SK-MEL-5 (cell line): ENCODE measurements at places on chromosomes 6 and 20.
A peak's percentile ranks its signal among the peaks of the same experiment; 100 is the strongest.

DNA sequence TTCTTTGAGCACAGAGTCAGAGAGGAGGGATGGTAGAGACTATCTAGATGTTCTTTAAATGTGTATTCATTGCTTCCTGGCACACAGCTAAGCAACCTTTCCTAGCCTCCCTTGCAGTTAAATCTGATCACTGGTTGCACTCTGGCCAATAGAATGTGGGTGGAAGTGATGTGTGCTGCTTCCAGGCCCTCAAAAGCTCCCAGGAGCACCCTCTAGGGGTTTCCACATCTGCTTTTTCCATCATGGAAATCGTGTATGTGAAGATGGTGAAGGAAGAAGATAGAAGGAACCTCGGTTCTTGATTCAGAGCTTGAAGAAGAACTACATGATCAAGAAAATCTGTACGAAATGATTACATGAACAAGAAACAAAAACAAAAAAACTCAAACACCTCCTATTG lies 149.8 kb upstream of the JAG1 start:
- DNase-seq = no peak

- no peak for DNase-seq
Measured at GRCh38 chr6:17870300-17871188, 116.9 kb downstream of the KIF13A start.

DNA sequence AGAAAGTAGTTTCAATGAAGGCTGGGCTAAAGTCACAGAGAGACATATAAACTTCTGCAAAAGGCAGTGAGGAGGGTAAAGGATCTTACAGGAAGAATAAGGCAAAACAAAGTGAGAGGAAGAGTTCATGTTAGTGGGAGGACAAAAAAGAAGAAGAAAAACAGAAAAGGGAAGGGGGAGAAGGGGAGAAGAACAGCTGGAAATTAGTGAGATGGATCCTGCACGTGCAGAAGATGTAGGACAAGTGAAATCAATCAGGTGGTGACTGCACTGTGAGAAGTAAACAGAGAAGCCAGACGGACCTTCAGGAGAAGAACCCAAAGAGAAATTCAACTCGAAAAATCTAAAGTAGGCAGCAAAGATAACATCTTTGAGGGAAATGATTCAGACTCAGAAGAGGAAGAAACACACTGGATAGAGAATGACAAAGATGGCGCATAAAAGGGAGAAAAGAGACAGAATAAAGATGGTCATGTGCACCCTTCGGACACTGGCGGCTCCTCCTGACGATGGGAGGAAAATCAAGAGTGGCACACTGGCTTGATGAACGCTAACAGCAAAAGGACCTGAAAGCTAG lies 105.9 kb downstream of the MYB start:
- DNase-seq = no peak

DNA sequence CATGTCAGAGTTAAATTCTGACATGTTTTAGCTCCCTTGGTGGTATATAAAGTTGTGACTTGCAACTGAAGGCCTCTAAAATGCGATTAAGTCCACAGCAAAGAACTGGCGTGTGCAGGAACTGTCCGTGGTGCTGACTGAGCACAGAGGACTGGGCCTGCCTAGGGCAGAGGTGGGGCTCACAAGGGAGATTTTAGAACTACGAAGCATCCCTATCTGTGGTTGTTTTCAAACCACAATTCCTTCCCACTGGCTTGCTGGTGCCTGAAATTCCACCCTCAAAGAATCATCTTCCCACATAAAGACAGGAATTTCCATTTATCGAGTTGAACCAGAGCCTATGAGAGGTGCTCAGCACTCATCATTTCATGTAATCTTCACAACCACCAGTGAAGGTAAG lies 30.1 kb downstream of the RIMS4 start:
- peak; percentile 49 for DNase-seq

DNA sequence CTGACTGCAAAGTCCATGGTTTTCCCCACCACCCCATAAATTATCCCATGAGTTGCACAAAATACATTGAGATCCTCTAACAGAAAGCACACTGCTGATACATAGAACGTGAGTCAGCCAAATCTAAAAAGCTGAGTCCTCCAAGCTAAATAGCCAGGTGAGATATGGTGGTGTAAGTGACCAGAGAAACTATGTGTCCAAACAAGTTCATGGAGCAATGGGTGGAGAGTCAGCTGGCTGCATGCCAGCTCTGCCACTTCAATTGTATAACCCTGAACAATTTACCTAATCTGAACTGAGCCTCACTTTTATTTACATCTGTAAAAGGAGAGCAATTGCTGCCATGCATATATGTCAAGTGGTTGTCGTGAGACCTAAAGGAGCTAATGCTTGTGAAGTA lies 9.7 kb downstream of the SNAP25 start:
- no peak for DNase-seq

DNA sequence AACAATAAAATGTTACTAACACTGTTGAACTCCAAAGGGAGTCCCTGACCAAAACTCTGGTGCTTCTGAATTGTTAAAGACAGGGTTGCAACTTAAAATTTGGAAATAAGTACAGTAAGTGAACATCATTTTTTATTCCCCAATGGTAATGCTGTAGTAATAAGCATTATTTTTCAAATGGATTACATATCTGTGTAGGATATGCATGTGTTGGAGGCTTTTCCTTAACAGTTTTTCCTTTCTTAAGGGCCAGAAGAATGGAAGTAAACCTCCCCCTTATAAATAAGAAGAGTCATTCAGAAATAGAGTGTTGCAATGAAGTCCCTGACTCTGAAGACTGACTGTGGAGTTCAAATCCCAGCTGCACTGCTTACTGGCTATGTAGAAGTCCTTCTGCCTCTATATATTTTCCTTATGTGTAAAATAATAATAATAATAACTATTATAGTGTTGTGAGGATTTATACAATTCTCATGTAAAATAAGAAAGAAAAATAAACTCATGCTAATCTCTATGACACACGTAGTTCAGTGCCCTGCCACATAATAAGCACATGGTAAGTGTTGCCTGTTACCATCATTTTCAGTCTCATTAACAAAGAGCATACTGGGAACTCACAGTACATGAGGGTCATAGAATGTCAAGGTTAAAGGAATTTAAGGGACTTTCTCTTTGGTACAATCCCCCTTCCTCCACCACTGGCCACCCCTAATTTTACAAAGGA lies 129.8 kb upstream of the SMLR1 start:
- DNase-seq = peak; percentile 2

- DNase-seq = no peak
Measured at GRCh38 chr6:15969236-15969778, 159.6 kb upstream of the MYLIP start.

DNA sequence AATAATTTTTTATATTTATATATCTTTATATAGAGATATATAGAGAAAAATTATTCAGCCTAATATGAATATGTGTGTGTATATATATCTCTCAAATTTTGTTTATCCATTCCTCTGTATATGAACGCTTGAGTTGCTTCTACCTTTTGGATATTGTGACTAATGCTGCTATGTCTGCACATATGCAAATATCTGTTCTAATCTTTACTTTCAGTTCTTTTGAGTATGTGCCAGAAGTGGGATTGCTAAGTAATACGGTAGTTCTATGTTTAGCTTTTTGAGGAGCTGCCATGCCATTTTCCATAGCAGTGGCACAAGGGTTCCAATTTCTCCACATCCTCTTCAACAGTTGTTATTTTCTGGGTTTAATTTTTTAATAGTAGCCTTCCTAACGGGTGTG lies 72.8 kb upstream of the CEP85L start:
- DNase-seq = no peak

DNA sequence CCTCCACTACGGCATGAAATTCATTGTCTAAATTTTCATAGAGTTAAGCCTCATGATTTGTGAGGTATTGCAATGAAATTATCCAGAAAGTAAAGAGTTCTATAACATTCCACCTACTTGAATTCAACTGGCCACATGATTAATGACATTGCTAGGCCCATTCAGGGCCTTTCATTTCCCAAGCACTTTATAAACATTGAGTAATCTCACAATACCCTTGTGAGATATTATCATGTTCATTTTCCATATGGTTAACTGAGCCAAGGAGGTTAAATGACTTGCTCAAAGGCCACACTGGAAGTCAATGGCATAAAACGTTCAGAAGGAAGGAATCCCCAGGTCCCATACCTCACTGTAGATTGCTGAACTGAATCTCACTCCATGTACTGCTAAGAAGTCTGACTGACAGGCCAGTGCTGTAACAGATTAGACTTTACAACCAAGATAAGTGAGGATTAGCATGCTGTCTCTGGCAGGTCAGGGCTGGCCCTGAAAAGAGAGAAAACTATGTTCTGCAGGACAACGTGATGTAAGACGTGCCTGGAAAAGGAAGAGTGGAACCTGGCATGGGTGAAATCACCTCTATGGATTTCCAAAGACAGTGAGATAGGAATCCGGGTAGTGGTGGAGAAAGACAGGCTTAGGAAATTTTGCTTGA lies 75.9 kb upstream of the SPACA1 start:
- DNase-seq = no peak

GRCh38 chr6:74408844-74409243 lies 712.8 kb downstream of the CD109 start:
- DNase-seq = no peak

DNA sequence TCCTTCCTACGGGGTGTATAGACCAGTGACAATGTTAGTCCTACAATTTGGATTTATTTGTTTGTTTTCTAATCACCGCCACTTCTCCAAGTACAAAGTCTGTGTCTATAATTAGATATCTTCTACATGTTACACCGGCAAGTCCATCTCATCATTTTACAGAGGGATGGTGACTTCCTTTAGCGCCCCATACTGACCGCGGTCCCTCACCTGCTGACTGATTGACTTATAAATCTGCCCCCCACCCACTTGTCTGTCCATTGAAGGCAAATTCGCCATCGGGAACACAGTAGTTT lies 8.9 kb upstream of the NR2E1 start:
- DNase-seq = no peak

DNA sequence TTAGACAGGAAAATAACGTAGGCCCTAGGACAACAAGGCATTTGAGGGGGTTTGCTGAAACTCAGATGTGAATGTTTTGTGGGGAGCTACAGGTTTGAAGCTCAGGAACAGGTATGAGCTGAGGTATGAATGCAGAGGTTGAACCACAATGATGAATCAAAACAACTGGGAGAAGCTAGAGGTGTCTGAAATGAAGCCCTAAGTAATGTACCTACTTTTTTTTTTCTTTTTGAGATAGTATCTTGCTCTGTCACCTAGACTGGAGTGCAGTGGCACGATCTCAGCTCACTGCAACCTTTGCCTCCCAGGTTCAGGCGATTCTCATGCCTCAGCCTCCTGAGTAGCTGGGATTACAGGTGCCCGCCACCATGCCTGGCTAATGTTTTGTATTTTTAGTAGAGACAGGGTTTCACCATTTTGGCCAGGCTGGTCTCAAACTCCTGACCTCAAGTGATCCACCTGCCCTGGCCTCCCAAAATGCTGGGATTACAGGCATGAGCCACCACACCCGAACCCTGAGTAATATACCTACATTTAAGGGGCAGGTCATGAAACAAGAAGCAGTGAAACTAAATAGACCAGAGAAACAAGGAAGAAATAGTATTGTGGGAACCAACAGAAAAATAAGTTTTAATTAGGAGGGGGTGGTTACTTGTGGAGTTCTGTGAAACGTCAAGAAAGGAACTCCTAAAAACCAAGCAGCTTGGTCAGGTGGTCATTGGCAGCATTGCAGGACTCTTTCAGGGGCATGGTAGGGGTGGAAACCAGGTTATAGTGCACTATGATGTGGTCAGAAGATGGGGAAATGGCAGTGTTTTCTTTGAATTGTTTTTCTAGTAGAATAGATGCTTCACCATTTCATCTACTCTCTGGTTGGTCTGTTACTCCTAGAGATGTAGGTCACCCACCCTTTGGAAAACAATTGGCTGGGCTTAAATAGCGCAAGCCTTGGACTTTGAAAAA lies 138.1 kb downstream of the CD164 start:
- DNase-seq = no peak

GRCh38 chr6:124881898-124882578 lies 80.2 kb upstream of the RNF217 start:
- DNase-seq = peak; percentile 18

DNA sequence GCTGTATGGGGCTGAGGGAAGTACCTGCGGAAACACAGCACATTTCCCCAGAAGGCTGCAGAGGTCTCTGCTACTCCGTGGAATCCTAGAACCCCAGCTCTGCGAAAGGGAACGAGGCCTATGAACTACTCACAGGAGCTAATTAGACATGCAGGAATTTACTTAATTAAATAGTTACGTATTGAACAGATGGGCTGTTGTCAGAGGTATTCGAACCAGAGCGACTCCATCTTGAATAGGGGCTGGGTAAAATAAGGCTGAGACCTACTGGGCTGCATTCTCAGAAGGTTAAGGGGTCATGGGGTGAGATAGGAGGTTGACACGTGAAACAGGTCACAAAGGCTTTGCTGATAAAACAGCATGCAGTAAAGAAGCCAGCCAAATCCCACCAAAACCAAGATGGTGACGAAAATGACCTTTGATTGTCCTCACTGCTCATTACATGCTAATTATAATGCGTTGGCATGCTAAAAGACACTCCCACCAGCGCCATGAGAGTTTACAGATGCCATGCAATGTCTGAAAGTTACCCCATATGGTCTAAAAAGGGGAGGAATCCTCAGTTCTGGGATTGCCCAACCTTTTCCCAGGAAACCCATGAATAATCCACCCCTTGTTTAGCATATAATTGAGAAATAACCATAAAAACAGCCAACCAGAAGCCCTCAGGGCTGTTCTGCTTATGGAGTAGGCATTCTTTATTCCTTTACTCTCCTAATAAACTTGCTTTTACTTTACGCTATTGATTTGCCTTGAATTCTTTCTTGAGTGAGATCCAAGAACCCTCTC lies 14.7 kb upstream of the SSTR4 start:
- DNase-seq = no peak

GRCh38 chr20:45975686-45976085 lies 3.7 kb upstream of the ZNF335 start:
- DNase-seq = no peak

- no peak for DNase-seq
Measured at GRCh38 chr6:37536491-37537190, 36.9 kb upstream of the CCDC167 start.

DNA sequence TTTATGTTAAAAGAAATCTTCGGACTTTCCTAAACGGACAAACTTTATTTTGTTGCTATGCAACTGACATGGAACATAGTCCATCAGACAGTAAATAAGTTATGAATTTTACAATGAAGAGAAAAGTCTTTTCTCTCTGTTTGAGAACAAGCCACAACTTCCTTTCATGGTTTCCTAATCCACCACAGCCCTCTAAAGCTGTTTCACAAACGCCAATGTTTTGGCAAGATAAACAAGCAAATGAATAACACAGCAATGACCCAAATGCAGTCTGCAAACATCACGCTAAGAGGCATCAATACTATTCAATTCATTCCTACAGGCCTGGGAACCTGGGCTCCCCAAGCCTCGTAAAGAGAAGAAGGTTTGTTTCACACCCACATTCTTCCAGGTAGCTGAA lies 60.4 kb downstream of the HAO1 start:
- peak; percentile 66 for DNase-seq

DNA sequence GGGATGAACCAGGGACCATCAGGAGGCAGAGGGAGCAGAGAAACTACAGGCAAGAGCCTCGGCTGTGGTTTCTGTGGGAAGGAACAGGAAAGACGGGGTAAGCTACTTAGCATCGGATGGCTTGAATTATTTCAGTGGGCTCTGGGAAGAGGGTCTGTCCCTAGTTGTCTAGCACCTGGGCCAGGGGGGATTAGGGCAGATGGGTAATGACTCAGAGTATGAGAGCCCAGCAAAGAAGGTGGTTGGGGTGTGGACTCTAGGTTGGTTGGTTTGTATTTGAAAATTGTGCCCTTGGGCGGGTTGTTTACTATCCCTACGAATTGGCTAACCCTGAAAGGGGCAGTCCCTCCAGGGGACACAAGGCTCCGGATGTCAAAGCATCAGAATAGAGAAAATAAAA lies 148.5 kb upstream of the TAB2 start:
- no peak for DNase-seq

- no peak for DNase-seq
Measured at GRCh38 chr6:134431421-134431859, 113.5 kb upstream of the SGK1 start.
